NB4 (cell line): ENCODE measurements at places on chromosomes 5 and 9.
A peak's percentile ranks its signal among the peaks of the same experiment; 100 is the strongest.

- DNase-seq, result no peak
Observed at GRCh38 chr9:136855461-136856078, 3.4 kb downstream of the MAMDC4 start.

DNA sequence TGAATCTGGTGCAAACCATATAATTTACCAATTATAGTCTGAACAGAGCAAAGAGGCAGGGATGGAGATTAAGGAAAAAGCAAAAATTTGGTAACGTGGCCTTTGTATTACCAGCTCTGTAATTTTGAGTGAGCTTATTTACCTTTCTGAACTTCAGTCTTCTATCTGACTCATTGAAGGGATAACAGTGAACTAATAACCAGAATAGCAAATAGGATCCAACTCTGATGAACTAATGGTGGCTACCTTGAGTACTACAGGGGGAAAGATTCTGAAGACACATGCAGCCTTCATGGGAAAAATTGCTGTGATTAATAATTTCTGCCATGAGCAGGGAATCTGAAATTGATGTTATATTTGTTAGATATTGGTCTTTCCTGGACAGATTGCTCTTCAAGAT lies 23.0 kb upstream of the LARP1 start:
- no peak for DNase-seq

GRCh38 chr5:2998106-2998505 lies 246.6 kb upstream of the IRX2 start:
- DNase-seq, result no peak

- no peak for DNase-seq
Observed at GRCh38 chr5:179475208-179475751, 75.1 kb upstream of the RUFY1 start.

- DNase-seq, result peak; percentile 48
Observed at GRCh38 chr5:78627175-78627574, 21.4 kb downstream of the LHFPL2 start.

GRCh38 chr5:104431981-104432380 lies 869.4 kb upstream of the NUDT12 start:
- no peak for DNase-seq

- DNase-seq, result no peak
Observed at GRCh38 chr9:113179839-113180238, 29.0 kb downstream of the SLC31A2 start.

GRCh38 chr5:160657068-160657507 lies 194.9 kb downstream of the ATP10B start:
- DNase-seq, result no peak

DNA sequence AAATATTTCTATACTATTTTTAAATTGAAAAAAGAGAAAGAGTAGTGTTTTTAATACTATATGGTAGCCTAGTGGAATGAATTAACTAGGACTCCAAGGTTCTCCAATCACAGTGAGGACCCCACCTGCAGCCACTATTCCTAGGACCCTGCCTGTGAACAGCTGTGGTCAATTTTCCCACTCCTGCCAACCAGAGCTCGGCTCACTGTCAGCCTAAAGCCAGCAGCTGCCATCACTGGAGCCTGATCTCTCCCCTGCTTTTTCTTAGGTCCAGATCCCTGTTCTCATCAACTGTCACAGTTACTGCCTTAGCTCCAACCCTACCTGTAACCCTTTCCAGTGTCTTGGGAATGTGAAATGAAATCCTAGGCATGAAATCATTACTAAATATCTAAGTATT lies 25.3 kb downstream of the ARSB start:
- DNase-seq, result no peak

GRCh38 chr9:91211414-91211813 lies 150.3 kb downstream of the AUH start:
- DNase-seq, result no peak

DNA sequence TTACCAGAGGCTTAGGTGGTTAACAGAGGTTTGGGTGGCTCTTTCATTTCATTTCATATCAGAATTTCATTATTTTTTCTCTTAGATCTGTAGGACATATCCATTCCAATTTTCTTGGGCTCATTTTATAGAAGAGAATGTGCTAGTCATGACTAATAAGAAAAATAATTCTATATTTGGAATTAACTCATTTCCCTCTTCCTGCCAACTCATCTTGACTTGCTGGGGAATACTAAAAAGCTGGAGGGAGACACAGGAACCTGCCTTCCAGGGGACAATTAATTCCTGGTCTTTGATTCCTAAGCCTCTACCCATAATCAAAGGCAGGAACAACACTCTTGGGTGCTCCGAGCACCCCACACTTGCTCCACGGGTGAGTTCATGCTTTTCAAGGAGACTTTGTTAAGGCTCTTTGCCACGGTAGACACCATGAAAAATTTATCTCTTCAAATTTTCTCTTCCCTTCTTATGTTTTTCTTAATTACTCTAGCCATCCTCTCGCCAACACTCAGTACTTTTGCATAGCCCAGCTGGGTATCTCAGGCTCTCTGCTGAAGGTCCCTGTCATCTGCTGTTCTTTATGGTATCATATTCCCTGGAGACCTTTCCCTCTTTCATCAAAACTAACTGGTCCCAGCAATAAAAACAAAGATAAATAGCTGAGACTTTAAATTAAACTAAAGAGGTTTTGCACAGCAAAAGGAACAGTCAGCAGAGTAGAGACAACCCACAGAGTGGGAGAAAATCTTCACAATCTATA lies 273.9 kb downstream of the NPR3 start:
- DNase-seq, result no peak

- DNase-seq, result no peak
Observed at GRCh38 chr5:8892926-8893325, 652.9 kb downstream of the SEMA5A start.

DNA sequence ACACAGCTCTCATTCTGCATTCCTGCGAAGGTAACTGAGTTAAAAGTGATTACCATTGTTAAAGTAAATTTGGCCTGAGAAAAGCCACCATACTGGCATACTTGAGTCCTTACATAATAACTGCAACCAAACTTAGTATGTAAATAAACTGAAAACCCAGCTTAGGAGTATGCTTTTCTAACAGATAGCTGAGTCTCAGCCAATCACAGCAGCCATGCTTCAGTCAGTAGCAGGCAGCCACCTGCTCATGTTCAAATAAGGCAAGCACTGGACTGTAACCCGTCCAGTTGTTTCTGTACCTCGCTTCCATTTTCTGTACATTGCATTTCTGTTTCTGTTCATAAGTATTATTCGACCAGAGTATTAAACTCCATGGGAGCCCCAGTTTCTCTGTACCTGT lies 58.6 kb downstream of the GCNT4 start:
- no peak for DNase-seq

- DNase-seq, result no peak
Observed at GRCh38 chr9:81499021-81499454, 190.3 kb downstream of the TLE1 start.

- DNase-seq, result no peak
Observed at GRCh38 chr5:40141418-40141817, 538.3 kb upstream of the PTGER4 start.
